Panc1 (cell line): ENCODE measurements at places on chromosomes 5 and 9.

- no peaks in the 10 kb centered on the region for H3K36me3 ChIP-seq
- DNase-seq = no peak
- no peaks in the 10 kb centered on the region for H3K27me3 ChIP-seq
- H3K4me1 ChIP-seq = no peaks in the 10 kb centered on the region
Observed at GRCh38 chr9:100011062-100011681, 87.6 kb downstream of the ERP44 start.

GRCh38 chr5:89080467-89081116 is 197.6 kb upstream of the MEF2C start:
- no peaks in the 10 kb centered on the region for H3K36me3 ChIP-seq
- H3K4me3 ChIP-seq = no peak overlapping the region

DNA sequence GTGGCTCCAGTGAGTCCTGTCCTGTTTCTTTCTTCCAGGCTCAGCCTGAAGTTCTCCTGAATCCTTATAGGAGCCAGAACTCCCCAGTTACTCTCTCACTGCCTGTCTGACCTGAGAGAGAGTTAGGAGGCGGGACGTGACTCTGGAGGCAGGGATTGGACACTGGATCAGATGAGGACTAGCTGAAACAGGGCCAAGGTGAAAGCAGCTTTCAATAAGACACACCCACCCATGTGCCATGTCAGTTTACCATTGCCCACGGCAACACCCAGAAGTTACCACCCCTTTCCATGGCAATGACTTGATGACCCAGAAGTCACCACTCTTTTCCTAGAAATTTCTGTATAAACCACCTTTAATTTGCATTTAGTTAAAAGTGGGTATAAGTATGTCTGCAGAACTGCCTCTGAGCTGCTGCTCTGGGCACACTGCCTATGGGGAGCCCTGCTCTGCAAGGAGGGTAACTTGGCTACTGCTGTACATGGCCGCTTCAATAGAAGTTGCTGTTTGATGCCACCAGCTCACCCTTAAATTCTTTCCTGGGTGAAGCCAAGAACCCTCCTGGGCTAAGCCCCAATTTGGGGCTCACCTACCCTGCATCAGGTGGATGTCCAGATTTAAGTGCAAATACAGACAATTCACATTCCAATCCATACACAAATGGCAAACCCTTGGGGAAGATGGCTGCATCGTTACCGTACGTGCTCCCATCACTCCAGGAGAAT is 13.7 kb downstream of the FCN2 start:
- H3K36me3 ChIP-seq = no peaks in the 10 kb centered on the region
- no peak for DNase-seq
- no peaks in the 10 kb centered on the region for H3K4me1 ChIP-seq
- H3K4me3 ChIP-seq = no peak overlapping the region
- no peak overlapping the region for H3K27ac ChIP-seq

DNA sequence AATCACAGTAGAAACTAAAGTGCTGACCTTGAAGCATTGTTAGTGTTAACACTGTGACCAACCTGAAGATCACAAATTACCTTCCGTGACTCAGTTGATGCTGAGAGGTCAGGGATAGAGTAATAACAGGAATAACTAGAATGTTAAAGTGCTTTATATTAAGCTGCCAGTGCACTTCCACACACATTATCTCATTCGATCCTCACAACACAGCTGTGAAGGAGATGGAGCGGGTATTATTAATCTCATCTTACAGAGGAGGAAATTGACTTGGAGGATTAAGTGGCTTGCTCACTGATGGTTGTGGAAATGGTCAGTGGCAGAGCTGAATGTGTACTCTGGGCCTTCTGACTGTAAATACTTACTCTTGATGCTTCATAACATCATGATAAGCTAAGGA is 252.5 kb upstream of the DMRT1 start:
- H3K4me3 ChIP-seq = no peak overlapping the region
- peak overlapping the region; percentile 65; the same call in 1 of the 2 replicates for H3K27ac ChIP-seq
- H3K27me3 ChIP-seq = no peaks in the 10 kb centered on the region
- peaks cover 8% of the 10 kb centered on the region for H3K4me1 ChIP-seq

DNA sequence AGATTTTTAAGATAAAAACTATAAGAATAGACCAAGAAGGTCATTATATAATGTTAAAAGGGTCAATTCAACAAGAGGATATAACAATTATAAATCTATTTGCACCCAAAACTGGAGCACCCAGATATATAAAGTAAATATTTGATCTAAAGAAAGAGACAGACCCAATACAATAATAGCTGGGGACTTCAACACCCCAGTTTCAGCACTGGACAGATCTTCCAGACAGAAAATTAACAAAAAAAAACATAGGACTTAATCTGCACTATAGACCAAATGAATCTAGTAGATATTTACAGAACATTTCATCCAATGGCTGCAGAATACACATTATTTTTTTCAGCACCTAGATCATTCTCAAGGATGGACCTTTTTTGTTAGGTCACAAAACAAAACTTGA is 331.9 kb downstream of the SPOCK1 start:
- H3K36me3 ChIP-seq = no peaks in the 10 kb centered on the region
- no peak overlapping the region for H3K4me3 ChIP-seq
- no peaks in the 10 kb centered on the region for H3K27me3 ChIP-seq
- DNase-seq = no peak
- H3K4me1 ChIP-seq = no peaks in the 10 kb centered on the region

DNA sequence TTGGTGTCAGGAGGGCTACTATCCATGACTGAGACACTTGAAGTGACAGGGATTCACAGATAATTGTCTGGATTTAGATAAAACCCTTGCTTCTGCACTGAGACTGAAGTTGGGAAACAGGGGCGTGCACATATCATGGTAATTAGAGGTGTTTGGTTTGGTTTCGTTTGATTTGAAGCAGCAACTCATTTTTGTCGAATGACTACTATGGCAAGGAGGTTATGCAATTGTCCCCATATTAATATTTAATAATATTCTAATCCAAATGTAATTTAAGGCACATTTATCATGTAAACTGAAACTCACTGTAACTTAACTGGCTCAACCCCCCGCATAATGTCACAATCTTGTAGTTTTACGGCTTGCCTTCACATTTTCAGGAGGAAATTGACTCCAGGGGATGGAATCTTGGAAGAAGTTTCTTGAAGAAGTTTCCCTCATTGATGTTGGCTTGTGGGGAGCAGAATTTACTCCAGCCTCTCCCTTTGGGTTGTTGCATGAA is 12.5 kb downstream of the ZNF366 start:
- DNase-seq = no peak
- no peaks in the 10 kb centered on the region for H3K4me1 ChIP-seq
- H3K27ac ChIP-seq = no peak overlapping the region

GRCh38 chr5:145683431-145683830 is 151.7 kb downstream of the PRELID2 start:
- no peak for DNase-seq
- H3K4me1 ChIP-seq = no peaks in the 10 kb centered on the region; the same call in 1 of the 2 replicates
- no peak overlapping the region for H3K4me3 ChIP-seq
- no peaks in the 10 kb centered on the region for H3K36me3 ChIP-seq
- H3K27me3 ChIP-seq = no peaks in the 10 kb centered on the region

- H3K36me3 ChIP-seq = no peaks in the 10 kb centered on the region
- H3K4me1 ChIP-seq = peaks cover 5% of the 10 kb centered on the region
- H3K4me3 ChIP-seq = peak overlapping the region; percentile 83
- no peak for DNase-seq
- no peaks in the 10 kb centered on the region for H3K27me3 ChIP-seq
- H3K27ac ChIP-seq = no peak overlapping the region; the same call in 1 of the 2 replicates
Observed at GRCh38 chr5:108726446-108727235, 21.1 kb upstream of the FER start.

DNA sequence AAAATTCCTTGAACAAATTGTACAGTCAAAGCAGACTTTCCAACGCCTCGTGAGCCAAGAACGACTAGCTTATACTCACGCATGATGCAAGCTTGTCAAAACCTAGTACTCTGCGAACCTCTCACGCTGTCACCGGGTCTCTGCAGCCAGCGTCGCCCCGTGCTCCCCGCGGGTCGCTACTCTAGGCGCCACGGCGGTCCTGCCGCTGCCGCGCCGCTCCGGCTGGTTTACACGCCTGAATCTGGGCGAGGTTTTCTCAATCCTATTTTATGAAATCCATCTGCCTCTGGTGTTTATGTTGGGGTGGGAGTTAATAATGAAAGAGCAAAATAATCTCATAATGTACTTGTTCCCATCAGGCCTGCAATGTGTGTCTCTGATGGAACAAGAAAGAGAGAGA is 90.9 kb downstream of the SV2C start:
- no peak overlapping the region for H3K27ac ChIP-seq
- DNase-seq = no peak

GRCh38 chr5:107621089-107621488 is 49.6 kb downstream of the EFNA5 start:
- H3K36me3 ChIP-seq = no peaks in the 10 kb centered on the region
- H3K27me3 ChIP-seq = no peaks in the 10 kb centered on the region
- no peak overlapping the region for H3K4me3 ChIP-seq

DNA sequence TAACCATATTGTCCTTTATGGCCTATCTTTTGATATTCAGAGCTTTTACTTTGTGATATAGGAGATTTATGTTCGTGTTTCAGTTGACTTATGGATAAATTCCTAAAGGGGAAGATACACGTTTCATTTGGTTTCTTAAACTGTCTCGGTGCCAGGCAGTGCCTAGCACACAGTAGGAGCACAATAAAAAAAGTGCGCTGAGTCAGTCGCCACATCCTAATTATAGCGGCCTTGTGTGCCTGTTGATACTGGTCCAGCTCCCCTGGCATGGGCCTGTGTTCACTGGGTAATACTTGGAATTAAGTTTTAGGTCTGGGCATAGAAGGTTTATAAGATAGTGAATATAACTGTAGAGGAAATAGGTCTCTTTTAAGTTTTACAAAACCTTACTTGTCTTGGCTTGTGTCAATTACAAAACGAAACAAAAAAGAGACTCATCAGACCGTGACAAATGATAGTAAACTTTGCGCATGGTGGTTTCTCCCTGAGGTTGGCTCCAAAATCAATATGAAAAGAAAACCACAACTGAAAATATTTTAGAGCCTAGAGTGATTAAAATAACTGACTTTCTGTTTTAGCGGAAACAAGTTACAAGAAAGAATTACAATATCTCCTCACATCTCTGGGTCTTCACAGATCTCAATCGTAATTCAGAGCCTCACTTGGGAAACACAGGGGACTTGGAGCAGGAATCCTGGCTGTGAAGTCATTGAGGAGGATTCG is 84.8 kb downstream of the MVB12B start:
- H3K4me1 ChIP-seq = no peaks in the 10 kb centered on the region
- no peaks in the 10 kb centered on the region for H3K36me3 ChIP-seq
- no peak overlapping the region for H3K4me3 ChIP-seq
- no peak for DNase-seq
- H3K27ac ChIP-seq = no peak overlapping the region

GRCh38 chr5:59592101-59592500 is 301.4 kb downstream of the PDE4D start:
- no peaks in the 10 kb centered on the region for H3K27me3 ChIP-seq
- H3K27ac ChIP-seq = no peak overlapping the region
- H3K4me3 ChIP-seq = no peak overlapping the region
- DNase-seq = no peak
- no peaks in the 10 kb centered on the region for H3K4me1 ChIP-seq

GRCh38 chr5:122078116-122079110 is at the start of gene LOX:
LOX (minus strand) TSS chr5:122078259; CDS start chr5:122077985, 274 bp downstream.
- peaks cover 3% of the 10 kb centered on the region; the same call in 1 of the 2 replicates for H3K4me1 ChIP-seq

- H3K4me1 ChIP-seq = no peaks in the 10 kb centered on the region
- H3K27me3 ChIP-seq = no peaks in the 10 kb centered on the region
- no peaks in the 10 kb centered on the region; the same call in 1 of the 2 replicates for H3K36me3 ChIP-seq
- DNase-seq = no peak
- H3K4me3 ChIP-seq = no peak overlapping the region
Observed at GRCh38 chr9:5441043-5441442, 3.3 kb upstream of the PLGRKT start.

DNA sequence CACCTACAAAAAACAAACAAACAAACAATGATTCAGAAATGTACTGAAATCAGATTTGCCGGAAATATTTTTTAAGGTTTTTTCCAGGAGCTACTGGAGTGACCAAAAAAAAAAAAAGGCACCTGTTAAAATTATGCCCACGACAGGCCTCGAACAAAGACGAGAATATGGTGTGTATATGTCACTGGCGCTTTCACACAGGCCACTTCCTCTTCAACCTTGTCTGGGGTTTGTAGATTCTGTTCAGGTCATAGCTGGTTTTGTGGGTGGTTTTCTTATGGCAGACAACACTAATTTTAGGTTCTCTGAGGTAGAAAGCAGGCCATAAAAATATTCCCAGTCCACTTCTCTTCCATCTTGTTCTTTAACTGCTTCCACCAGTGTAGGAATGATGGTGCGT is 7.0 kb downstream of the NDUFB6 start:
- no peak overlapping the region for H3K4me3 ChIP-seq
- DNase-seq = no peak
- H3K36me3 ChIP-seq = no peaks in the 10 kb centered on the region
- peaks cover 3% of the 10 kb centered on the region; the same call in 1 of the 2 replicates for H3K4me1 ChIP-seq
- no peaks in the 10 kb centered on the region for H3K27me3 ChIP-seq
- no peak overlapping the region for H3K27ac ChIP-seq

DNA sequence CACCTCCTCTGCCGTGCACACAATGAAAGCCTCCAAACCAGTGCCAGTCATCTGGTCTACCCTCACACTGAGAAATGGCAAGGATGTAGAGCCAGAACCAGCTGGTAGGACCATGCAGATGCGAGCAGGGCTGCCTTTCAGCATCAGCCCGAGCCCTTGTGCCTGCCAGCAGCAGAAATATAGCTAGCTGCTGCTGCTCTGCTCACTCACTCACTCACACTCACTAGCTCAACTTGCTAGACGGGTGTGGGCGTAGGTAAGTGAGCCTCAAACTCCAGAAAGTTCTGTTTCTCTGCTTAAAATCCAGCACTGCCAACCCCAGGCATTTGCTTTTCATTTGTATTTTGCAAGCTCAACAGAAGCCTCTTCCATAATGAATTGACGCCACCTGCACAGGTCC is 114.0 kb downstream of the DRD1 start:
- H3K27me3 ChIP-seq = no peaks in the 10 kb centered on the region
- H3K36me3 ChIP-seq = no peaks in the 10 kb centered on the region
- no peak overlapping the region for H3K4me3 ChIP-seq

GRCh38 chr5:14229734-14230133 is 86.6 kb downstream of the TRIO start:
- H3K27ac ChIP-seq = peak overlapping the region; percentile 96
- peaks cover 95% of the 10 kb centered on the region for H3K4me1 ChIP-seq
- no peak overlapping the region for H3K4me3 ChIP-seq
- no peaks in the 10 kb centered on the region for H3K27me3 ChIP-seq
- no peak for DNase-seq

DNA sequence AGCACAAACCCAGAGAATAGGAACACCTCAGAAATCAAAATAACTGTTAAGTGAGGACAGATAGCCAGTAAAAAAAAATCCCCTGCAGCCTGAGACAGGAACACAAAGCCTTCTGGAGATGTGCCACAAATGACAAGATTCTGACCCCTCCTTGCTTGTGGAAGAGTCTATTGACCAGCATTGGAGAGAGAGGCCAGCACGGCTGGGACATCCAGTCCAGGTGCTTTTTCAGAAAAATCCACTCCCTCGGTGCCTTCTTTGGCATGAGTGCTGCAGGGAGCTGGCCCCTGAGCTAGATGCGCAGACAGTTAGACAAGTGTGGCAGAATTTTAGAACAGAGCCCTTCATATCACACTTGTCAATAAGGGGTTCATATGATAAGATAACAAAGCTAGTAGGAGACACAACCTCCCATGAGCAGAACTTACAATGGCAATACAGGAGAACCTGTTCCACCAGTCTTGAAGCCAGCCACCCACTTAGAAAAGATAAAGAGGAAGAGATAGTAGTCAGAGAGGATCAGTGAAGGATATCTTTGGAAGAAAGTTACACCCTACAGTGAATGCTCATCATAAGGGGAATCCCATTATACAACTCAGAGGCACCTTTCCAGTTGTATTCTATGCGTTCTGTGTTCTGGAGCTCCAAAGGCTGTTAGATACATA is 298.4 kb downstream of the TLE1 start:
- H3K27me3 ChIP-seq = no peaks in the 10 kb centered on the region
- H3K4me1 ChIP-seq = no peaks in the 10 kb centered on the region
- H3K27ac ChIP-seq = no peak overlapping the region
- H3K4me3 ChIP-seq = no peak overlapping the region
- no peaks in the 10 kb centered on the region for H3K36me3 ChIP-seq
